Memory B cell (primary cell): ENCODE measurements at places on chromosomes 11 and 22.
A peak's percentile ranks its signal among the peaks of the same experiment; 100 is the strongest.

DNA sequence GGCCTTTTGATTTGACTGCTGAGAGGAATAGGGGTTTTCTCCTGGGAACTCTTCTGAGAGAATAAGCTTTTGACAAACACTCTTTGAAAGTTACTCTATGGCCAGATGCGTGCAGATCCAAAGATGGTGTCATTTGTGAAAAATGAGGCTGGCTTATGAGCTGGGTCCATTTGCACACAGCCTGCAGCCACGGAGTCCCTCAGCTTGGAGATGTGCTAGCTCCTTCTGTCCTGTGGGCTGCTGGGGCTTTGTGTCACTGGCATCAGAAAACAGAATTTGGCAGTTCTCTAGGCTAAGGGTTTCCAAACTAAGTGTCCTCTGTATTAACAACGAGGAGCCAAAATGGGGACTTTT is 702.4 kb downstream of the NTM start:
- H3K36me3 ChIP-seq, result no peaks in the 10 kb centered on the region
- no peaks in the 10 kb centered on the region for H3K4me1 ChIP-seq
- H3K4me3 ChIP-seq, result no peak overlapping the region
- no peak overlapping the region for H3K27ac ChIP-seq
- H3K27me3 ChIP-seq, result no peaks in the 10 kb centered on the region

GRCh38 chr22:33654173-33654895 is 265.9 kb downstream of the LARGE1 start:
- no peaks in the 10 kb centered on the region for H3K4me1 ChIP-seq
- H3K36me3 ChIP-seq, result peaks cover 23% of the 10 kb centered on the region
- no peak overlapping the region for H3K27ac ChIP-seq
- DNase-seq, result no peak
- H3K4me3 ChIP-seq, result no peak overlapping the region

DNA sequence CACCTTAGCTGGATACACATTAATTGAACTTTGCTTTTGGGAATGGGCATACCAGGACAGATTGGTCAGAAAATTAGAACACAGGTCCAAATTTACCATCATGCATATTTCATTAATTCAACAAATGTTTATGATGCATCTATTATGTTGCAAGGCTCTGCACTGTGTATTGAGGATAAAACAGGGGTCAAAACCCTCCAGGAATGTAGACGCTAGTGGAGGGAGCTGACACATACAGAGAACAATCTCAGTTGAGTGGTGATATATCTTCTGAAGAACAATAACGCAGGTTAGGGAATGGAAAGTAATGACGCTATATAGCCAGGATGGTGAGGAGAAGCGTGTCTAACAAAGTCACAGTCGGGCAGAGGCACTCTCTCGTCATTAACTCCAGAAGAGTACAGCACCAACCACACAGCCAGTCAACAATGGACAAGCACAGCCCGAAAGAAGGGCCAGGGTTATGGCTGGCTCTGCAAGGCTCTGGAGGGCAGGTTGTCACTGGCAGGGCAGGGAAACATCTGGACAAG is 3.8 kb downstream of the FLI1 start:
- peaks cover 36% of the 10 kb centered on the region for H3K36me3 ChIP-seq
- H3K27me3 ChIP-seq, result no peaks in the 10 kb centered on the region

- no peak for DNase-seq
- H3K4me1 ChIP-seq, result peaks cover 37% of the 10 kb centered on the region
- H3K4me3 ChIP-seq, result no peak overlapping the region
- peak overlapping the region; percentile 15 for H3K27ac ChIP-seq
Observed at GRCh38 chr11:69301081-69301454, 7.1 kb downstream of the MYEOV start.

- H3K27ac ChIP-seq, result no peak overlapping the region
- H3K27me3 ChIP-seq, result peaks cover 20% of the 10 kb centered on the region
- no peak overlapping the region for H3K4me3 ChIP-seq
Observed at GRCh38 chr22:43867839-43868635, 5.7 kb upstream of the SULT4A1 start.

- H3K36me3 ChIP-seq, result peaks cover 6% of the 10 kb centered on the region
- H3K4me3 ChIP-seq, result no peak overlapping the region
- DNase-seq, result no peak
- peaks cover 24% of the 10 kb centered on the region for H3K4me1 ChIP-seq
Observed at GRCh38 chr11:116970485-116971292, 127.5 kb downstream of the SIK3 start.

DNA sequence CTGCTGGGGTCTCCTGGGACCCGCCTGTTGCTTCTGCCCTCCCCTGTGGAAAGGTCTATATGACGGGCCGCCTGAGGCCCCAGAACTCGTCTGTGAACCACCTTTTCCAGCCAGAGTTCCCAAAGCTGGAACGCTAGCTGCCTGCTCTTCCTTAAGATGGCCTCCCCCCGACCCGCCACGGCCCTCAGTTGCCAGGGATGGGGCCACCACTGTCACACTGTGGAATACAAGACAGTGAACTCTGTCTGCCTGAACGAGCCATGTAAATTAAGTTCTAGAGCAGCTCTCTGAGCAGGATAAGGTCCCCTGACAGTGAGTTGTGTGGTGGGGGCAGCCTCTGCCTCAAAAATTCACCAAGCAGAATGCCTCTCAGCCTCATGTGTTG is 10.3 kb downstream of the CHADL start:
- H3K27me3 ChIP-seq, result no peaks in the 10 kb centered on the region
- no peak overlapping the region for H3K27ac ChIP-seq
- H3K4me1 ChIP-seq, result peaks cover 2% of the 10 kb centered on the region

DNA sequence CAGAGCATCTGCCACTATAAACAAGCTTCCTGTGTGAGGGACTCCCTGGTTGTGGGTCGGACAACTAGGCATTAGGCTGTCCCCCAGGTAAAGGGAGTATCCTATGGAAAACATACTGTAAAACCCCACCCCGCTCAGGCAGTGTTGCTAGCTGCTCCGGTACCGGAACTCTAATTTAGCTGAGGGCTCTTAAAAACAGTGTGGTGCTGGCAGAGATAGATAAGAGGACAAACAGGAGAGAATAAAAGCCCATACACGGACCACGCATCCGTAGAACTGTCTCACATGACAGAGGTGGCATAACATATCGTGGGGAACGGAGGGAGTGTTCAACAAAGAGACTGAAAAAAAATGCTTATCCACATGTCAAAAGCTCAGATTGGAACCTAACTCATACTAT is 3.4 kb upstream of the MOGAT2 start:
- H3K4me3 ChIP-seq, result no peak overlapping the region
- H3K27me3 ChIP-seq, result peaks cover 7% of the 10 kb centered on the region
- H3K4me1 ChIP-seq, result peaks cover 3% of the 10 kb centered on the region
- H3K36me3 ChIP-seq, result no peaks in the 10 kb centered on the region

GRCh38 chr11:7793233-7793632 is 3.5 kb downstream of the OR5P2 start:
- no peak for DNase-seq
- H3K27me3 ChIP-seq, result peaks cover 6% of the 10 kb centered on the region
- H3K36me3 ChIP-seq, result no peaks in the 10 kb centered on the region
- no peak overlapping the region for H3K4me3 ChIP-seq

DNA sequence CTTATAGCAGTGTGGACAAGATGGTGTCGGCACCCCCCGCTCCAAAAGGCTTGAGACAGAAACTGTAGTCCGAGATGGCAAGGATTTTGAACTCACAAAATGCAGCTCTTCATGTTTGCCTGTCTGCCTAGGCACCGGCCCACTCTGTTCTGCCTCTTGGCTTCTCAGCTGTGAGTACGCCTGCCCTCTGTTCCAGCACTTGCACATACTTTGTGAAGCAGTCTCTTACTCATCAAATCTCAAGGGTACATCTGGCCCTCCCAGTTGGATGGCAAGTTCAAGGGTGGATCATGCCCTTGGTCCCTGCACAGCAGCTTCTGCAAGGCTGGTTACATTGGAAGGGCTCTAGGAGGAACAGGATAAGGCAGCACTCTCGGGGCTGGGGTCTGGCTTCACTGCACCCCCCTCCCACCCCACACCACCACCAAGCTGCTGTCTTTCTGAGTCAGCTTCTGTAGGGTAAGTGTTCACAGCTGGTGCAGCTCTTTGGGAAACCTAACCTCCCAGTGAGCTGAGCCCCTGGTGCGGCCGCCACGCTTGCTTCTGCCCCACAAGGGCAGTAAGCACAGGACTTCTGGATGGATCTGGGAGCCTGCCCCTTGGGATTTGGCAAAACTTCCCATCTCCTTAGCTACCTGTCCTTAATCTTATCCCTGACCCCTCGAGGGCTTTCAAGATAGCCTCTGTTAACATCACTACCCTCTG is 37.2 kb downstream of the FAM83F start:
- peaks cover 4% of the 10 kb centered on the region for H3K4me1 ChIP-seq
- H3K27me3 ChIP-seq, result peaks cover 6% of the 10 kb centered on the region
- no peak overlapping the region for H3K27ac ChIP-seq
- H3K4me3 ChIP-seq, result no peak overlapping the region
- no peaks in the 10 kb centered on the region for H3K36me3 ChIP-seq

- H3K36me3 ChIP-seq, result peaks cover 2% of the 10 kb centered on the region
- no peak overlapping the region for H3K4me3 ChIP-seq
- H3K27me3 ChIP-seq, result peaks cover 9% of the 10 kb centered on the region
- no peak for DNase-seq
- H3K4me1 ChIP-seq, result peaks cover 5% of the 10 kb centered on the region
Observed at GRCh38 chr11:111554532-111554931, 14.0 kb downstream of the LAYN start.

- DNase-seq, result no peak
- H3K36me3 ChIP-seq, result no peaks in the 10 kb centered on the region
- no peaks in the 10 kb centered on the region for H3K4me1 ChIP-seq
Observed at GRCh38 chr11:19576054-19576453, 136.6 kb upstream of the NAV2 start.

DNA sequence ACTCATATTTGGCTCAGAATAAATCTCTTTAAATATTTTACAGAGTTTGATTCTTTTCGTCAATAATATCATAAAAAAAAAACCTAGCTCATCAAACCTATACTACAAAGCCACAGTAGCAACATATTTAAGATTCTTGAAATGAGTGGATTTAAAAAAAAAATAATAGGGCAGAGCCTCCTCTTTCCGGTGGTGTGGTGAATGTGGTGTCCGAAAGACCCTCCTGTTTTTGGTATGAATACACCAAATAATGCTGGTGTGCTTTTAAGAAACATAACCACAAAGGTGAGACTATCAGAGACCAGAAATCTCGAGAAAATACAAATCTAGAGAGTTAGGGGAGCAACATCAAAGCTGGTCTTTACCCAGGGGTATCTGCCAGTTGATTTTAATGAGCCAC is 342.6 kb downstream of the TBC1D22A start:
- no peak overlapping the region for H3K4me3 ChIP-seq
- no peak overlapping the region for H3K27ac ChIP-seq
- H3K36me3 ChIP-seq, result peaks cover 28% of the 10 kb centered on the region
- no peak for DNase-seq
- no peaks in the 10 kb centered on the region for H3K27me3 ChIP-seq

DNA sequence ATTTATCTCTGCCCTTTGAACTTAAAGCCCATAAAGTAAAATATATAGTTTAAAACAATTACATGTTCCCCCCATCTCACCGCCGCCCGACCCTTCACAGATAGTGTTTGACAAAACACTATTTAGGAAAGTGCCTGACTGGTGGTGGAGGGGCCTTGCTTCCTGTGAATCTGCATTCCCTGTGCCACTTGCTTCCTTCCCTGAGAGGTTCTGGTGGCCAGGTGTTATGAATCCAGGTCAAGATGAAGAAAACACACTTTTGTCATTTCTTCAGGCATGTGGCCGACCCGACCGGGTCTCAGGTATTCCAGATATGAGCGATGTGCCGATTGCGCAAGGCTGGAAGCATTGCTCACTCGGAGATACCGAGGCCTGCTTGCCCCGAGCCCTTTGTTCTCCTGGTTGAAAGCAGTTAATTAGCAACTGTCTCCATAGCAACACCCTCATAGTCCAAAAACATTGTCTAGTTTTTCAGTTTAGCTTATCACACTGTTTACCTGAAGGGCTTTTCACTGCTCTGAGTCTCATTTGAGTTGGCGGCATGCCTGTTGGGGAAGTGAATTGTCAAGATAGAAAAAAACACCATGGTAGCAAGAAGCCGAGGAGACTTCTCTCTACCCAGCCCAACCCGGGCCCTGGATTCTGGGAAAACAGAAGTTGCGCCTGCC is 128.3 kb downstream of the TEAD1 start:
- no peaks in the 10 kb centered on the region for H3K36me3 ChIP-seq
- no peak overlapping the region for H3K4me3 ChIP-seq
- H3K27me3 ChIP-seq, result peaks cover 11% of the 10 kb centered on the region
- H3K4me1 ChIP-seq, result no peaks in the 10 kb centered on the region
- no peak overlapping the region for H3K27ac ChIP-seq

DNA sequence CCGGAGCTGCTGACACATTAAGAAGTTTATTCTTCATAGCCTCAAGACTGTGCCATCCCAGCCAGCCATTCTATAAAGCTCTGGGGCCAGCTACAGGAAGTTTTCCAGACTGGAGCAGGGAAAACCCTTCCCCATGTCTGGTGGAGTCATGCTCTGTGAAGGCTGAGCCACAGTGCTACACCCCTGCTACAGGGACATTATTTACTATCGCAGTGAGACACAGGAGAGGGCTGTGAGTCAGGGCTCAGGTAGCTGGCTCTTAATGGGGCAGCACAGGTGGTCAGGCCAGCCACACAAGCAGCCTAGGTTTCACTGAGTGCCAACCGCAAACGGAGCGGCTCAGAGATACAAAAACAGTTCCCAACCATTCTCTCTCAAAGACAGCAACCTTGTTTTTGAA is 12.1 kb downstream of the HPS4 start:
- peaks cover 3% of the 10 kb centered on the region for H3K4me1 ChIP-seq
- DNase-seq, result no peak
- no peaks in the 10 kb centered on the region for H3K27me3 ChIP-seq
- H3K27ac ChIP-seq, result no peak overlapping the region
- peaks cover 31% of the 10 kb centered on the region for H3K36me3 ChIP-seq

DNA sequence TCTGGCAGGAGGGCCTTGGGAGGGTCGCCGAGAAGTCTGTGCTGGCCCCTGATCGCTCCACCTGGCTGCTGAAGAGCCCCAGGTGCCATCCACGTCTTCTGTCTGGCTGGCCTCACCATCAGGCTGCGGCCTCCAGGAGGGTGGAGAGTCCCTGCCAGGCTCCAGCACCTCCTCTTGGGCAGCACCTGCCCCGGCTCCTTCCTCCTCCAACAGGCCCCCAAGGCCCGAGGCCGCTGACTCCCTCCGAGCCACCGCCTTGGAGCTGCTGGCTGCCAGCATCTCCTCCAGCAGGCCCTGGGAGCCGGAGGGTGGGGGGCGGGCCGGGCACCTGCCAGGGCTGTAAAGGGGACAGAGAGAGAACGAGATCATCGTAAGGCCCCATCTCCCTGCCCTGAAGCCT is 22.3 kb downstream of the TNKS1BP1 start:
- H3K36me3 ChIP-seq, result peaks cover 32% of the 10 kb centered on the region
- no peak overlapping the region for H3K4me3 ChIP-seq

DNA sequence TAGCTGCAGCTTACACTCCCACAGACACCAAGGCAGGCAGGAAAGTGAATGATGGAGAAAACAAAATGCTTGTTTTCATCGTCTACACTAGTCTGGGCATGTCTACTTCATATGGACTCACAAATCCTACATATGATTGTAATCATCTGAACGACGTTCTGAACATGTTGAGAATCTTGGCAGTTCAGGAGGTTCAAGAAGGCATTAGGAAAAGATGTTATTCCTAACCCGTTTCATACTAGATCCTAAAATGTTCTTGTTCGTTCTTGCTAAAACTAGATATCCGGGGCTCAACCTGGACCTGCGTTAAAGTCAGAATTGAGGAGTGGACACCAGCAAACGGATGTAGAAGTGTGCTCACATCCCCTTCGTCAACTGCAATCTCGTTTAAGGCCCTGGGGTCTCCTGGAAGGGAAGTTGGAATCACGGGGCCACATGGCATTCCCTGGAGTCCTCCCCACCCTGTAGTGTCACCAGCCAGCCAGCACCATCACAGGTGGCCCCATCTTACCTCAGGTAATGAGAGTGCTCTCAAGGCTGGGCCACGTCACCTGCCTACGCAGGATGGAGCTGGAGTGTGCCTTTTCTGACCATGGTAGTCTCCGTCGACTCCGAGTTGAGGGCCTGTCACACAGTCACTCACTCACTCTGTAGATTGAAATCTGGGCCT is 37.3 kb downstream of the C11orf58 start:
- no peaks in the 10 kb centered on the region for H3K27me3 ChIP-seq
- H3K27ac ChIP-seq, result no peak overlapping the region
- H3K36me3 ChIP-seq, result no peaks in the 10 kb centered on the region
- H3K4me1 ChIP-seq, result no peaks in the 10 kb centered on the region
- no peak overlapping the region for H3K4me3 ChIP-seq
